ENCODE measurements at places on chromosomes 6 and 20.

- DNase-seq: no peak
Measured at GRCh38 chr6:82629921-82630320, 266.3 kb downstream of the TPBG start.

- DNase-seq: no peak
Measured at GRCh38 chr20:36800410-36800809, 26.8 kb upstream of the DSN1 start.

DNA sequence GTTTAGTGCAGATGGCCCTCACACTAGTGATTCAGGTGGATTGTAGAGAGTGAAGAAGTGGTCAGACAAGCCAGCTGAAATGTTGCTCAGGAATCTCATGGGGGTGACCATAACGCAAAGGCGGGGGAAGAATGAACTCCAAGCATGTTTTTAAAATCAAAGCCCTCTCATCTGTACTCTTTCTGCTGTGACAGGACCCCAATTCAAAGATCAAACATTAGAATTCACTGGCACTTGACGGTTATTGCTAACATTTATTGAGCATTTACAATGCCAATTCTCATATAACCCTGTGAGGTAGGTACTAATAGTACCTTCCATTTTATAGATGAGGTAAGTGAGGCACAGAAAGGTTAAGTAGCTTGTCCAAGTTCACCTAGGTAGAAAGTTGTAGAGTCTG is 15.7 kb downstream of the ABRACL start:
- no peak for DNase-seq

GRCh38 chr20:24895431-24895830 is 53.6 kb upstream of the CST7 start:
- DNase-seq: no peak

DNA sequence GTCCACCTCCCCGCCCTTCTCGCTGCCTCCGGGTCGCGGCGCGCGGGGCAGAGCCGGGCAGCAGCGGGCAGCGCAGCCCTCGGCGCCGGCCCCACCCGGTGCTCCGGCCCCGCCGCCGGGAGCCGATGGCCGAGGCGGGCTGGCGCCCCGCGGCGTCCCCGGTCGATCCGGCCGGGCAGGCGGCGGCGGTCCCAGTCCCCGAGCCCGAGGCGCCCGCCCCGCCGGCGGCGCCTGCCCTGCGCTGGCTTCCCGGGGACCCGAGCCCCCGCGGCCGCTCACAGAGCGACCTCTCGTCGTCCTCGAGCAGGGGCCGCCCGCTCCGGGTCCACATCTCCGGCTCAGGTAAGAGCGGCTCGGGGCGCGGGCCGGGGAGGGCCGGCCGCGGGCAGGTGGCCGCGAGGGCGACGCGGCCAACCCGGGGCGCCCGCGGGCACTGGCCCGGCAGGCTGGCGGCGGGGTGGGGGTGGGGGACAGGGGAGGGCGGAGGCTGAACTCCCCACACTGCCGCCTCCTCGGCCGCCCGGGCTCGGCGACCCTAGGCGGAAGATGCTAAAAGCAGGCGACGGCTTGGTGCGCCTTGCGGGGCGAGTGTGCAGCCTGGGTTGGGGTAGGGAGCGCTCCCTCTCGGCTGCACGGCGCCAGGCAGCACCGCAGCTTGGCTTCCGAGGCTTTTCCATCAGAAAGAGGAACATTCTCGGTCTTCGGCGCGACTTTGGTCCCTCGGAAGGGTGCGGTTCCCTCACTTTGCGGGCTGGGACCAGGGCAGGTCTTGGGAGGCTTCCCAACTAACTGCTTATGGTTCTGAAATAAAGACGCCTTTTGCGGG is 25.6 kb upstream of the FUCA2 start:
- DNase-seq: peak; percentile 56

DNA sequence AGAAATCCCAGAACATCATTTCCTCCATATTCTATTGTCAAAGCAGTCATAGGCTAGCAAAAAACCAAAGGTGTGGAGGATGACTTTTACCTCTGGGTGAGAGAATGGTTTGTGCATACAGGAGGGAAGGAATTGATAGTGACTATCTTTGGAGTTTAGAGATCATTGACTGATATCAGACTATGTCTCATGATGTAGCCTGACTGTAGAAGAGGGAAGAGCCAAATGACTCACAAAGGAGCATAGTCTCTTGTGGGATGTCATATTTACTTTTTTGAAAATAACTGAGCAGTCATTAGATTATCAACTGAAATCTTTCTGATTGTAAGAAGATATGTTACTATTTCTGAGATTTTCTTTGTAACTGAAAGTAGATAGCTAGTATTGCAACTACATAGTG is 158.5 kb downstream of the FLRT3 start:
- DNase-seq: no peak

DNA sequence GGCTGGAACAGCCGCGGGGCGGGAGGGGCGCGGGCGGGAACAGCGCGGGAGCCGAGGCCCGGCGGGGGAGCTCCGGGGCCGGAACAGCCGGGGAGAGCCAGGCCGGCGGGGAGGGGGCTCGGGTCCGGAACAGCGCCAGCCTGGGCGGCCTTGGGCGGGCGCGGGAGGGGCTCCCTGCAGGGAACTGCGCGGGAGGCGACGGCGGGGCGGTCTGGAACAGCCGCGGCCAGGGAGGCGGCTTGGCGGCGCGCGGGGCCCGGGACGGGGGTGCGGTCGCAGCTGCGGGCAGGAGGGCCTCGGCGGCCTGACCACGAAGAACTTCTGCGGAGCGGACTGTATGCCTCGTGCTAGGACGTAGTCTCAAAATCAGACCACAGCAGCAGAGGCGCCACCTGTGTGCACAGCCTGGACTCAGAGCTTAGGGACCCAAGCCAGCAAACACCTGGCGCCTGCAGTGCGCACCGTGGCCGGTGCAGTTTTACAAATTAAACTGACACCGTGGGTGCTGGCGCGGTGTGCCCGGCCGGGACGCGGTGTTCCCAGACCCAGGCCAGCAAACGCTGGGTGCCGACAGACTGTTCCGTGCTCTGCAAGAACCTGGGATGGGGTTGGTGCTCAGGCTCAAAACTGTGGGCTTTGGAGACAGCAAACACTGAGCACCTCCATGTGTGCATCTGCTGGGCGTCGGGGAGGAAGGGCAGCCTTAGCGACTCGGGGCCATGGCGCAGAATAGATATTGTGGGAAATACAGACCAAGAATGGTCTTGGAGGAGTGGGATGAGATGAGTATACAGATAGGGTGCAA is 572 bp downstream of the ZNF341 start:
- DNase-seq: peak; percentile 79

Data from stimulated activated CD4-positive, alpha-beta T cell treated with anti-CD3 and anti-CD28 coated beads, Interleukin-12 subunit alpha, Interleukin-12 subunit beta, amount 100 ng/mL, for 4 hours (primary cell).